ENCODE measurements at places on chromosomes 11 and 22.
A peak's percentile ranks its signal among the peaks of the same experiment; 100 is the strongest.

- DNase-seq = no peak
Observed at GRCh38 chr11:109972939-109973338, 120.3 kb upstream of the ZC3H12C start.

- DNase-seq = no peak
Observed at GRCh38 chr22:44632541-44633396, 69.2 kb upstream of the PRR5 start.

DNA sequence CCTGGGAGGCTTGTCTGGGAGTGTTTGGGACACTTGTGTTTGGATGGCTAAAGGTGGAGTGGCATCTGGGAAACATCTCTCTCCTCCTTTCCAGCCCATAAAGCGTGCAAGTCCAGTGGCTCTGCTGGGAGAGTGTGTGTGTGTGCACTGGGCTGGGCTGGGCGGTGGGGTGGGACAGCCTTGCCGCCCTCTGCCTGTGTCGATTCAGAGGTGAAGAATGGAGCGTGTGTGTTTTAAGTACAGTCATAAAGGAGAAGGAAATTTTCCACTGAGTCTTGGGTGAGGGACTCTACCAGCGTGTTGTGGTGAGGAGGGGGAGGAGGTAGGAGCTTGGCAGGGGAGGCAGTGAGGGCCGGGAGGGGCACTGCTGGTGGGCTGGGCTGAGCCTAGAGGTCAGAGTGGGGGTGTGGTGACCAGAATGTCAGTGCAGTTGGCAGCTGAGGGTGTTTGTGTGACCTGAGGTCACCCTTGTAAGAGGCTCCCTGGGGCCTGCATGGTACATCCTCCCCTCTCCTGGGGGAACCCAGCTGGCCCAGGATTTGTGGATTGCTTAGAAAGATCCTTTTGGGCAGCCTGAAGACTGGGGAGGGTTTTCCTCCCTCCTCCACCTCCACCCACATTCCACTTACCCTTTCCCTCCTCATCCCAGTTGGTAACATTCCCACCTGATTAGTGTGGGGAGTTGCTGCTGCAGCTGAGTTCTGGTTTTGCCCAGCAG is 1.7 kb downstream of the TIMP3 start:
- DNase-seq = peak; percentile 54

DNA sequence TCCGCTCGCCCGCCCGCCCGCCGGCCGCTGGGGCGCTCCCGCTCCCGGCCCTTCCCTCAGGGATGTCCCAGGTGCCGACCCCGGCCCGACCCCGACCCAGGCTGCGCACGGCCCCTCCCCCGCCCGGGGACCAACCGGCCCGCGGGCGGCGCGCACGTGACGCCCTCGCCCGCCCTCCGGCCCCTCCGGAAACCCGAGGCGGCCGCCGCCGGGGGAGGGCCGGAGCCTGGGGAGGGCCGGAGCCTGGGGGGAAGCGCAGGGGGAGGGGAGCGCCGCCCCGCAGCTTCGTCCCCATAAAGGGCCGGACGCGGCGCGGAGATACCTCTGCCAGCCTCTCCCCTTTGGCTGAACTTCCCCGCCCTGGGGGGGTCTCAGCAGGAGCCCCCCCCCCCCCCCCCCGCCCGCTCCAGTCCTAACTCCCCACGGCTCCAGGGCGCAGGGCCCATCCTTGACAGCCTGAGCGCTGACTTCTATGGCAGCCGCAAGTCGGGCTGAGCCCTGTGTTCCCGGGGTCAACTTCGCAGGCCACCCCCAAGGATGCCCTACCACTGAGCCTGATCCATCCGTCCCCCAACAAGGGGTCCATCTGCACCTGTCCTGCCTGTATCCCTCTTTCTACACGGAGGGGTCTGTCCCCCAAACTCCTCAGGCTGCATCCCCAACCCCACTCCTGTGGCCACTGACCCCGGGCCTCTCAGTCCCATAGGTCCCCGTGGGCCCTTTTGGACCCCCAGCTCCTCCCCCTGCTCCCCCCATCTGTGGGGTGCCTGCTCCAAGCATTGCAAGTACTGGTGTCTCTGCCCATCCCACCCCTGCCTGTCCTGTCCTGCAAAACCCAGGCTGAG is at the start of gene MAPK12:
MAPK12 (minus strand) TSS at position 69 of the 845 bp plus-strand sequence. CDS start 174 bp downstream, outside the sequence.
- no peak for DNase-seq

GRCh38 chr22:42961810-42962209 is 53.1 kb downstream of the PACSIN2 start:
- no peak for DNase-seq

DNA sequence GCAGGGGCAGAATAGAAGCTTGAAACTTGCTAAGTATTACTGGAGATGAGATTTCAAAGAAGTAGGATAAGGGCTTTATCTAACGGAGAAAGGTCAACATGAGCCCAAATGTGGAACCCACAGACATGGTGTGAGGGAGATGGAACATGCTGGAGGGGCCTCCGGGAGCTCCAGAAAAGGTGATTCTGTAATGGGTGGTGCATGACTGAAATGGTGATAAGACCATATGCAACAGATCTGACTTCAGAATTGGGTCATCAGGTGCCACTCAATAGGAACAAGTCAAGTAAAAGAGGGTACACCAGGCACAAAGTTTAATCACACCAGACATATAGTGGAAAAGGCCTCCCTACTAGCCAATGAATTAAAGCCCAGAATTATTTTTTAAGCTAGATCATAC is 7.9 kb upstream of the CEP295 start:
- no peak for DNase-seq

GRCh38 chr22:26460202-26460601 is 23.4 kb downstream of the HPS4 start:
- no peak for DNase-seq

GRCh38 chr11:74648894-74649293 is 56.5 kb downstream of the POLD3 start:
- DNase-seq = no peak

GRCh38 chr11:121870206-121871045 is 245.6 kb downstream of the BLID start:
- DNase-seq = no peak

DNA sequence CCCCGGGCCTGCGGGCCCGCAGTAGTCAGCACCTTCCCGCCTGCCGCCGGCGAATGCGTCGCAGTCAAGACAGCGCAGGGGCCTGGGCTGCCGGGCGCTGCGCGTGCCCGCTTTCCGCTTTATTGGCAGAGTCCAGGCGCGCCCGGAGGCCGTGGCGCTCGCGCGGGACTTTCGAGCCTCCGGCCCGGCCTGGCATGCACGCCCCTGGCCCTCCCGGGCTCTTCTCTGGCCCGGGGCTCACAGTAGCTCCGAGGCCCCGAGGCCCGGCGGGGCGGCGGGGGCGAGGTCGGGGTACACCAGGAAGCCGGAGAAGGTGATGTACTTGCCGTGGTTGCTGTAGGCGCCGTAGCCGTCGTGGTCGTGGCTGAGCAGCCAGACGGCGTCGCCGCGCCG is 3.1 kb downstream of the FAM180B start:
- peak; percentile 47 for DNase-seq

GRCh38 chr11:82767123-82767522 is 33.5 kb upstream of the FAM181B start:
- no peak for DNase-seq

DNA sequence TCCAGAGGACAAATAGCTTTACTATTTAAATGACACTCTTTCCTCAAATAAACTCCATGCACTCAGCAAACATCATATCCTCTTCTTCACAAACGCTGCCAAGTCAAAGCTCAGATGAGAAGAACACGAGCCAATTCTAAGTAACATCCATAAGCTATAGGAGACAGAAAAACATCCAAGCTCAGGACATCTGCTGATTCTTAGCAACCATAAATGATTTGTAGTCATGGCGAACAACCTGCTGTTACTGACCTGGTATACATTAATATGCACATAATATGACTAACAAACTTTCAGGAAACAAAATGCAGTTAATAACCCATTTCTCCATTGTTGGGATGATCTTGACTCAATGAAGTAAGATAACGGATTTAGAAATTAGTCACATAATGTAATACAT is 6.7 kb downstream of the GALNT18 start:
- DNase-seq = no peak

GRCh38 chr22:48943567-48944432 is 883.9 kb downstream of the BRD1 start:
- DNase-seq = no peak

DNA sequence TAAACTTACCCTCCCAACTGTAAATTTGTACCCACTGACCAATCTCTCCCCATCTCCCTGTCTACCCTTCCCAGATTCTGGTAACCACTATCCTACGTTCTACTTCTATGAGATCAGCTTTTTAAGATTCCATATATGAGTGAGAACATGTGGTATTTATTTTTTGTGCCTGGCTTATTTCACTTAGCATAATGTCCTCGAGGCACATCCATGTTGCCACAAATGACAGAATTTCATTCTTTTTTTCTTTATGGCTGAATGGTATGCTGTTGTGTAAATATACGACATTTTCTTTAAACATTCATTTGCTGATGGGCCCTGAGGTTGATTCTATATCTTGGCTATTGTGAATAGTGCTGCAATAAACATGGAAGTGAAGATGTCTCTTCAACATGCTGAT is 74.7 kb upstream of the RRM1 start:
- no peak for DNase-seq

DNA sequence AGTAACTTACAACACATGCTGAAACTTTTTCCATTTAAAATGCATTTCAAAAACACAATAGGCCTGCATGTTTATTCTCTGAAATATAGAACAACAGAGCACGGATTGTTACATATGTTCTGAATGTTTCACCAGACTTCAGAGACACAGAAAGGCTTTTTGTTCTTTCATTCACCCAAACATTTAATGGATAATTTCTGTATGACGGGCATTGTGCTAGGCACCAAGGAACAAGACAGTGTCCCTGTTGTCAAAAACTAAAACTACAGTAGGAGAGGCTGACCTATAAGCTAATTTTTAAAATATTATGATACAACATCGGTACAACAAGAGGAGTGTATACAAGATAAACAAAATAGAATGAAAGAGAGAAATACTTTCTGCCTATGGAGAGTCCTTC is 81.9 kb upstream of the TEAD1 start:
- DNase-seq = no peak

- peak; percentile 20 for DNase-seq
Observed at GRCh38 chr11:89381094-89381493, 110.1 kb downstream of the NOX4 start.

DNA sequence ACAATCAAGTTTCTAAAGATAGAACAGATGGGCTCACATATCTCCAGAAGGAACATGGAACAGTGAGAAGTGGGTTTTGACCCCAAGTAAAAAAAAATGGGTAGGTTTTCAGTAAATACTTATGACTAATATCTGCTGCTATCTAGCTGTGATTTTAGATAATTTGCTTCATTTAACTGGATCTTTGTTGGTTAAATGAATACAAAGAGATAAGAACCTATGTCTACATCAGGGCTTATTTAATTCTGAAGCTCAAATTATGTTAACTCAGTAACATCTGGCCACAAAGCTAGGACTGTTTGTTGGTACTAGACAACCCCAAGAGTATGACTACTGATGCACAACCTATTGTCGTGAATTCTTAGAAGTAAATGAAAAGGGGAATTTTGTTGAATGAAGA is 144.4 kb upstream of the SESN3 start:
- no peak for DNase-seq

GRCh38 chr11:36361901-36362391 is 65.9 kb downstream of the PRR5L start:
- DNase-seq = no peak

DNA sequence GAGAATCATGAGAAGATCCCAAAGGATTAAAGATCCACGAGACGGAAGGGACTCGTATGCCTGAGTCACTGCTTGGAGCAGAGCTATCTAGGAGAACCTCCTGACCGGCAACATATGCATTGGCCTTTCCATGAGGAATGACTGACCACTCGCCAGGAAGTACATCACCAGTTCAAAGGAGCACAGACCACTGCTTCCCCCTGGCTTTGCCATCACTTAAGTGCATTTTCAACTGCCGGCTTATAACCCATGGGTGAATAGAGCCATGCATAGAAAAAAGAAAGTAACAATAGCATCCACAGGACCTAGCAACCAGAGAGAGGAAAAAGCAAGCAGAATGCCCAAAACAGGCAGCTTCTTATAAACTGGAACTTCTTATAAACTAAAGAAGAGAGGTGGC is 98.3 kb upstream of the ZC3H12C start:
- DNase-seq = no peak

DNA sequence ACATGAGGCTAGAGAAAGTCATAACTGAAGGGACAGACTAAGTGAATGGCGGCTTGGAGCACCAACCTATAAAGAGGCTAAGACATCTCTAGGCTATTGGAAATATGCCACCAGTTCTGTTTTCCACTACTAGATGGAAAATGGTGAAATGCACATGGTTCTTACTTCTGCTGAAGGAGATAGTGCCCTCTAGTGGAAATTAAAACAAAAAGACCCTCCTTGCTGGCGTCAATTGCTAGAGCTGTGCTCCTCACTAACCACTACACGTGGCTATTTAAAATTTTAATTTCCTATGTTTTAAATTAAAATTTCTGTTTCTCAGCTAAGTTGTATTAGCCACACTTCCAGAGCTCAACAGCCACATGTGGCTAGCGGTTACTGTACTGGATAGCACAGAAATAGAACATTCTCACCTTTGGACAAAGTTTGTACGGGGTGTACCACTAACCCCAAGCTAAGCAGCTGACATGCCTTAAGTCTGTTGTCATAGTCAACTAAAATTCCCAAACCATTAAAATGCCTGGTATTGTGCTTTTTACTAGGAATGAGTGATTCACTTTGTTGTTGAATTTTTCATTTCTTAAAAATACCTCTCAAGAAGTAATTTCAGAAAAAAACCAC is 34.1 kb upstream of the CALCA start:
- no peak for DNase-seq

DNA sequence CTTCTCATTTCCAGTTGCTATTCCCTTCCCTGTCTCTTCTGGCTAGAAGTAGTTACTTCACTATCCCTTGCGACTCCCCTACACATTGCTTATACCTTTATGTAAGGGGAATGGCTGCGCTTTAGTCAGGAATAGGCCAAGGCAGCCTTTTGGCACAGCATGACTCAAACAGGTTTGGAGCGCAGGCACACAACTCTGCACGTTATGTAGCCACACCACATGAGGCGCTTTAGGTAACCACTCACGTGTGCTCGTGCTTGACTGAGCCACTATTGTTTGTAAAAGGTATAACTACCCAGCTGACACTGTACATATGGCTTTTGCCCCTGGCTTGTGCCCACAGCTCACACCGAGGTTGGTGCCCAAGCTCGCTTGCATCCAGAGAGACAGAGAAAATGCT is 46.7 kb upstream of the LIPT2 start:
- DNase-seq = no peak

- no peak for DNase-seq
Observed at GRCh38 chr11:122664188-122664587, 8.7 kb downstream of the UBASH3B start.

DNA sequence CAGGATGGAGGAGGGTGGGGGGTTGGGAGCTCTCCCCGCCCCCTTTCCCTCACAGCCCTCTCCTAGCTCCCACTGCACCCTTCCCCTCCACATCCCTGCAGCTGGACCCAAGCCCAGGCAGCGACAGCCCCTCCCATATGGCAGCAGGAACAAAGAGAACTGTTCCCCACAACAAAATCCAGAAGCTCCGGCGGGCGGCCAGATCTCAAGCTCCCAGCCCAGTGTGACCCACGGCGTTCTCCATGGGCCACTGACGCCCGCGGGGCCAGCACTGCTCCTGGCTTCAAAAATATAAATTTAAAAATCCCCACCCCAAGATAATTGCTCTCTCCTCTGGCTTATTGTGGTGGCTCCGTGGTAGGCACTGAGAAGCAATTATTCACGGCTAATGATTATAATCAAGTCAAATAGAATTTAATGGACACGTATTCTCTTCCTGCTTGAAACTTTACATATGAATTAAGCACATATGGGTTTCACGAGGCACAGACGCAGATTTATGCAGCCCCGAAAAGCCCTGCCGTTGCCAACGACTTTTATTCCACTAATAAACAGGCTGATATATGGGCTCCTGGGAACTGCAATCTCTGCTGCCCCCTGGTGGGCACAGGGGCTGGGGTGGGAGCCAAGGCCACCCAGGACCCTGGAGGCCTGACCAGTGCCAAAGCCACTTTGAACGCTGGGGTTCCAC is 17.5 kb downstream of the MACROD1 start:
- peak; percentile 77 for DNase-seq
